ENCODE measurements at places on chromosomes 11 and 22.

GRCh38 chr11:76226626-76227025 lies 20.3 kb upstream of the WNT11 start:
- DNase-seq, result no peak

- DNase-seq, result no peak
Measured at GRCh38 chr11:37861671-37862070, 1263.6 kb upstream of the RAG2 start.

DNA sequence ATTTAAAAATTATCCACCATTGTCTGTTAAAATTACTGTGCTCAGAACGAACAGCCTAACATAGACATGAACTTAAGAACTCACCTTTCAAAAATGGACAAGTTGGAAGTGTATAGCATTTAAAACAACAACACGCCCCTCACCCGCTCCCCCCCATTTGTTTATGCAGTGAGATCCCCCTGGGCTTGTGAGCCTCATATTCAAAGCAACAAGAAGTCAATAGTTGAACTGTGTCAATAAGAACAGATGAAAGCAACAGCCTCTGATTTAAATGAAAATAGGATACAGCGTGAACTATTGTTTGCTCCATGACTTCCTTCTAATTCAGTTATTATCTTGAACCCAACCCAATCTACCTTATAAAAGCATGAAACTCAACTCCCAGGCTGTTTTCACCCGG lies 314.2 kb downstream of the BLID start:
- no peak for DNase-seq

DNA sequence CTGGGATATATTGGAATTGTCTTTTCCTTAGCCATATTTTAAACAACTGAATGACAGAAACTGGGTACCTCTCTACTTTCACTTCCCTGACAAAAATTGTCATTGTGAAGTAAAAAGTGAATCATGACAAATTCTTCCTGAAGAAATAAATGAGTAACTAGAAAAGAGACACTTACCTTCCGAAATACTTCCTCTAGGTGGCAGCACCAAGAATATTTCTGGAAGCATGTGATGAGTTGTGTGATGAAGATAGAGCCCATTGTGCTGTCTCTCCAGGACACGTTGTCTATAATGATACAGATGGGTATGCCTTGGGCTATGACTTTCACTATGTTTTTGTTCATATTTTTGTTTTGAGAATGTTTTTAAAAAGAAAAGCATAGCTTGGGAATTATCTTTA lies 21.5 kb downstream of the CASP4 start:
- DNase-seq, result peak; percentile 48

DNA sequence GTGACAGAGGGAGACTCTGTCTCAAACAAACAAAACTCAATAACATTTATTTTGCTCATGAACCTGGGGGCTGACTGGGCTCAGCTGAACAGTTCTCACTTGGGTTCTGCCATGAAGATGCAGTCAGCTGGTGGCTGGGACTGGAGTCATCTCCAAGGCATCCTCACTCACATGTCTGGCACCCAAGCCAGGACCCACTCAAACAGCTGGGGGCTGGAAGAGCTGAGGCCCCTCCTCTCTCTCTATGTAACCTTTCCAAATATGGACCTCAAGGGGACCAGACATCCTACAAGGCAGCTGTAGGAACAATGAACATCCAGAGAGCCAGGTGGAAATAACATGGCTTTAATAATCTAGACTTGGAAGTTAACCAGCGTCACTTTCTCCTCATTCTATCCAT lies 16.8 kb downstream of the HSPA8 start:
- DNase-seq, result no peak

GRCh38 chr11:45655347-45655756 lies 10.1 kb downstream of the CHST1 start:
- peak; percentile 85 for DNase-seq

Data from AG08395 (cell line).